ENCODE measurements at places on chromosomes 2 and 18. TPM values are rescaled to one million over a fixed set of nuclear protein-coding genes. Genes with fewer than 3 reads are reported as not detected.

TCF7L1 gene
- 0.53 TPM for total RNA-seq

ATP5MC3 gene
- total RNA-seq, result 196 TPM

SULT1C4 gene
- not detected for total RNA-seq

KIF5C gene
- 0.16 TPM for total RNA-seq

SCN3A gene
- not detected for total RNA-seq

AFF3 gene
- not detected for total RNA-seq

FOXI3 gene
- total RNA-seq, result not detected

GRCh38 chr2:192127434-192127833 is 67.3 kb downstream of the TMEFF2 start:
- DNase-seq, result no peak

GRCh38 chr2:32422133-32422532 is 65.3 kb downstream of the BIRC6 start:
- no peak for DNase-seq

DNA sequence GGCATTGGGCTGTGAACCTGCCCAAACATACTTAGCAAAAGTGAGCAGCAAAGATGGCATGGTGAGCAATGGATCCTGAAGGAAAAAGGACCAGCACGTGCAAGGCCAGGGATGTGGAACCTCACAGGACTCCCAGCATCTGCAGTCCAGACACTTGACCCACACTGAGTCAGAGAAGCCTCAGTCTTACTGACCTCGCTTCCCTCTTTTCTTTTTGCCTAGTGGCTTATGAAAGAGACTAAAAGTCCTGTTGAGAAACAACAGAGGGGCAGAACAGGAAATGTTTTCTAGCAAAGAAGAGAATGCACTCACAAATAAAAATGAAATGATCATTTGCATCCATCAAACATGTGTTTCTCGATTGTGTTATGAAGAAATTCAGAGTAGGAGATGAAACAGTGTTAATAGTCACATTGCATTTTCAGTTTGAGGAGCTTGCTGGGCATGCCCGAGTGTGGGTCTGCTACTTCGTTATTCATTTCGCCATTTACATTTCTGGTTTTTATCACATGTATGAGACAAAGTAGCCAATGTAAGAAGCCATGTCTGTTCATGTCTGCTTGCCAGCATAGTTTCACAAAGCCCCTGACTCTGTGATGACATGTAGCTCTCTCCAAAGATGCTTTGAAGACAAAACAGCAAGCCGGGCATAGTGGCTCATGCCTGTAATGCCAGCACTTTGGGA is 118.4 kb downstream of the INO80D start:
- peak; percentile 6 for DNase-seq

- DNase-seq, result no peak
Measured at GRCh38 chr18:13418013-13418710, 199.6 kb downstream of the LDLRAD4 start.

- no peak for DNase-seq
Measured at GRCh38 chr2:197208841-197209240, 101.7 kb downstream of the ANKRD44 start.

DNA sequence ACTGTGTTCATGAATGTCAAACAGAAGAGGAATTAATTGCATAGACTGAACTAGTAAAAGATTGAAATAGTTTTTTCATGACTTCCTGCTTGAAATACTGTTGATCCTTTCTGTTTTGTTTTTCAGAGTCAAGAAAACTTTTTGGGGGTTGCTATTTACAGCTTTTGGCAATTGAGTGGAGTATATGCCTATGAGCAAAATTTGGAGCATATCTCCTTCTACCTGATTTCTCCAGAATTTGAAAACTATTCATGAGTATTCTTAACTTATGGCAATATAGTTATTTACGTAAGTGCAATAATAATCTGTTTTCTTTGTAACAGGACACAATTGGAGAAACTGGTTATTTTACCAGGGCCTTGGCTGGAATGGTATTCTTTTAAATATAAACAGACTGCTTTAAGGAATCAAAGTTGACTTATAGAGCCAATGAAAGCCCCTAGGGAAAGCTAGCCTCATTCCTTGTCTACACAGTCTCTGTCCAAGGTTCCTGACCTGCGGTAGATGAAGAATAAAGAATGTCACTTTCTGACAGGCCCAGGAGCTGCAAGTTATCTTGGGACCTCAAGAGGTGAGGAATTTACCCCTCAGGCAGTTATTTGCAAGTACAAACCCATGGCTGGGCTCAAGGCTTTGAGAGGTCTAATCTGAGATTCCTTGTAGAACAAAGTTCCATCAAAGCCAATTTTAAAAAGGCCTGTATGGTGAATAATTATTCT is 193.5 kb upstream of the NDUFV2 start:
- no peak for DNase-seq

DNA sequence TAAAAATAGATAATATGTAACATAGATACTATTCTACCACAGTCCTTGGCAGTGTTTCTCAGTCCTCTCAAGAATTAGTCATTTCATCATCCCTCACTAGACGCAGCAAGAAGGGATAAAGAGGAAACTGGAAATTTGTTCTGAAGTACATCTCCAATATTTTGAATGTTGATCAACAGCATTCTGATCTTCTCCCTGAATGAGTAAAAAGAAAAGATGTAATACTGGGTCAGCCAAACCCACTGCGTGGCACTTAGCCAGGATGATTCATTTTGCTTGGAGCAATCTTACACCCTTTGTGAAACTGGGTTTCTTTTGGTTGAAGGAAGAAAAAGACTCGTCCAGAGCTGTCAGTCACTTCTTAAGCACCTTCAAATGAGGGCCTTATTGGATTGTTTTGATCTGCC is 54.1 kb downstream of the TAF1B start:
- DNase-seq, result peak; percentile 87

DNA sequence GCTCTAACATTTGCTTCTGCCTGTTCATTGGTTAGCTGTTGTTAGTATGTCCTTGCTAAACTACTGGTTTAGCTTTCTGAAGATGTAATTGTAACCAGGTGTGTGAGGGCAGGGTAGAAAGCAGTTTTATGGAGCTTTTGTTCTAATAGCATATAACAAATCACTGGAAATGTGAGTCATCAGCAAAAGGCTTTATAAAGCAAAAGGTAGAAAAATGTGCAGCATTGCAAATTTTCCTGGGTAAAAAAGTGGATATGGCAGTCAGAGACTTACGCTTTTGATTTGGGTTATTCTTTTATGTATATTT is 85.3 kb downstream of the ZNF407 start:
- DNase-seq, result no peak

DNA sequence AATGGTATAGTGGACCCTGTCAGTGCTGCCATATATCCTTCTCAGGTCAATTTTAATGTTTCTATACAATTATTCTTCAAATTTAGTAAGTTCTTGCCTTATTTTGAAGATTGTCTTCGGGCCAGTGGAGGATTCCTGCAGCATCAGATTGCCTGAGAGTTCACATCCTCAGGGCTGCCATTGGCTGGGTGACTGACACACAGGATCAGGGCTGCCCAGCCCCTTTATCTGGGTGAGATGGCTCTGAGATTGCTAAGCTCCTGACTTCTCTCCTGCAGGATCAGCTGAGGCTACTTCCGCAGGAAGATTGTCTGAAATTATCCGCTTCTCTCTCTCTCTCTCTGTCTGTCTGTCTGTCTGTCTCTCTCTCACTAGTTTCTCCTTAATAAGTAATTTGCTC is 567.4 kb downstream of the TSN start:
- DNase-seq, result no peak

- DNase-seq, result peak; percentile 93
Measured at GRCh38 chr2:54455563-54456361, at the start of gene SPTBN1. SPTBN1 (plus strand) TSS chr2:54456327; CDS start chr2:54526419, 70,092 bp downstream.

DNA sequence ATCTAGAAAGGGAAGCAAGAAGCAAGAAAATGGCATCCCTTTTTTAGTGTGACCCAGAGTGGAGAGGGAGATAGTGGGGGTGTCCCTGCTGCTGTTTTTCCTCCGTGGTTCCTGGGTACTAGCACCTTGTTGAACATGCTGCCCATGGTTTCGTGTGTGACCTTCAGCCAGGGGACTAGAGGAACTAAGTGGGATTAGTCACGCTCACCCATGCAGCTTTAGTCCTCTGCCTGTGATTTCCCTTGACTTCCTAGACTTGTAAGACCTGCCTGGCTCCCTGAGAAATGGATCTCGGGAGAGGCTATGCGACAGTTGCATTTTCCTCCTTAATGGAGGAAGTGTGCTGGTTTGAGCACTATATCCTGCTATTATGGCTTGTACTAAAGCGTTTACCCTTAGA is 471.4 kb downstream of the DCDC2C start:
- no peak for DNase-seq
